ENCODE measurements at places on chromosomes 2 and 18.
A peak's percentile ranks its signal among the peaks of the same experiment; 100 is the strongest.

GRCh38 chr2:74806920-74807319 lies 27.0 kb upstream of the HK2 start:
- no peak for DNase-seq

- no peak for DNase-seq
These were observed 22.3 kb upstream of the SERPINB5 start for GRCh38 chr18:63454497-63454896.

GRCh38 chr2:227482638-227483340 lies 10.8 kb downstream of the AGFG1 start:
- DNase-seq, result no peak

- DNase-seq, result no peak
These were observed 151.1 kb downstream of the MBP start for GRCh38 chr18:76981396-76981968.

- DNase-seq, result peak; percentile 44
These were observed 980.8 kb downstream of the TSN start for GRCh38 chr2:122736279-122736678.

DNA sequence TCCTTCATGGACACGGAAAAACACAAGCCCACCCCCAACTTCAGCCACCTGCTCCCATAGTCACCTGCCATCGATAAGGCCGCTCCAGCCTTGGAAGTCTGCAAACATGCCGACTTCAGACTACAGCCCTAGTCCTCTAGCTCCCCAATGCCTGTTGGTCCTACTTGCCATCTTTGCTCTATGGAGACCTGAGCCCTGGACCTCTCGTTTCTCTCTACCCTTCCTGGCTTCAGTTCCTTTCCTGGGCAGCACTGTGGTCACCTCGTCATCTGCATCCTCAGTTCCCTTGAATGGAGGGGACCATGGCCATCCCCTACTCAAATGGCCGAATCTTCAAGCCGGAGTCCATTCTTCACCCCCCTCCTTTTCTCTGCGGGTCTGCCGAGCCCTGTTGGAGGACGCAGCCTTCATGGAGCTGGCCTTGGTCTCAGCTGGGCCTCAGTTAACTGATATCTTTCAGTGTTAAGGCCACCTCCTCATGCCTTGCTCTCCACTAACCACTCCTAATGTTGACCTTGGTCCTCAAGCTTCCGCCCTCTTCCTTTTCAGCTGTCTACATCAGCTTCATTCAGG lies 47.7 kb upstream of the GBX2 start:
- no peak for DNase-seq

DNA sequence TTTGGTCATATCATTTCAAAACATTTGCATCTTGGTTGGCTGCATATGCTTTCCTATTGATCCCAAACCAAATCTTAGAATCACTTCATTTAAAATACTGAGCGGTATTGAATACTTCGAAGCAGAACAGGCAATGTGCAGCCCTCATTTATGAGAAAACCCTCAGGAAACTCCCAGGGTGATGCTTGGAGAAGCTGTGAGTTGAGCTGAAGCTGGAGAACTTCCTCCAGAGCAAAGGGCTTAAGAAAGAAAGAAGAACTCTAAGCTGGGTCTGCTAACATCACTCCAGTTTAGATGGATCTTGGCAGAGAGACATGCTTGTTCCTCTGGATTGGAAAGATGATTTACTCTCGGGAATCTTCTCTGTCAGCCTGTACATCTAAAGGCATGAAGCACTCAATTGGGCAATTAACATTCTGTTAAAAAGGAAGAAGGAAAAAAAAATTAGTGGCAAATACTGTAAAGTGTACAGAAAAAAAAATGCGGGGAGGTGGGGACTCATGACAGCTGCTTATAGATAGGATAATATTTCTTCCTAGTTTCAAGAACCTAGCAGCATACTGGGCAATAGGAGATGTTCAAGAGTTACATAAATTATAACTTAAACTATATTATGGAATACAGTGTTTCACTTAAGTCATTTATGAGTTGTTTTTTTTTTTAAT lies 49.5 kb downstream of the ATIC start:
- peak; percentile 39 for DNase-seq

DNA sequence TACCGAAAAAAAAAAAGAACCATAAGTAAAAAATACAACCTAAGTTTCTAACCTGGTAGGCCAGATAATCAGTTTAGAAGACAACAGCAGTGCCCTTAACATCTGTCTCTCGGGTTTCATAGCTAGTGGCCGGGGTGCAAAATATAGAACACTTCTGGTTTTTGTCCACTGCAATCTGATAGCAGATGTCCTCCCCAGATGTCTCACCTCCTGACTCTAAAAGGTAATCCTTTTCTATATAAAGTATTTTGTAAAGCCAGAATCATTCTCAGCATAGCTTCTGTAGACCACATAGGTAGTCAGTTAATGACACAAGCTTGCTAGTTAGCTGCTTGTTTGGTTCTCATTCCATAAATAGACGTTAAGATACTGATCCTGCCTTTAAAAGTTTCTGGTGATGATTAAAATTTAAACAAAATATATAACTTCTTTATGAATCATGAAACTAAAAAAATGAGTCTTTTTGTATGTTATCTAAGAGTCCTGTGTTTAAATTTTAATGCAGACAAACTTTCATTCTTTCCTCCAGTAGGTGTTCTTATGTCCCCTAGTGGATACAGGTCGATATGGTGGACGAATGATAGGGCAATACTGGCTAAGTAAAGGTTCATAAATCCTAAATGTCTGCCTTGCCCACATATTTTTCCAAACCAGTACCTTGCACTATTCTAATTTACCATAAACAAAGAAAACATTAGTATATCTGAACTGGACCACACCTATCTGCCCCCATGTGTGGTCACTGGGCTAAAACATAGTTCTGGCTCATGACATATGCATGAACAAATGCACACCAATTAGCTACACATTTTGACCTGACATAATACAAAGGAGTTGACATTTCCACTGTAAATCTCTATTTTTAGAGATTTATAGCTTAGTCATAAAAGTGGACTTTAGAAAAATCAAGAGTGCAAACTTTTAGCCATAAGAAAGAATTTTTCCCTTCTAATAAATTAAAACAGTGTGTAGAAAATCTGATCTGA lies 171.0 kb downstream of the SRBD1 start:
- peak; percentile 43 for DNase-seq

DNA sequence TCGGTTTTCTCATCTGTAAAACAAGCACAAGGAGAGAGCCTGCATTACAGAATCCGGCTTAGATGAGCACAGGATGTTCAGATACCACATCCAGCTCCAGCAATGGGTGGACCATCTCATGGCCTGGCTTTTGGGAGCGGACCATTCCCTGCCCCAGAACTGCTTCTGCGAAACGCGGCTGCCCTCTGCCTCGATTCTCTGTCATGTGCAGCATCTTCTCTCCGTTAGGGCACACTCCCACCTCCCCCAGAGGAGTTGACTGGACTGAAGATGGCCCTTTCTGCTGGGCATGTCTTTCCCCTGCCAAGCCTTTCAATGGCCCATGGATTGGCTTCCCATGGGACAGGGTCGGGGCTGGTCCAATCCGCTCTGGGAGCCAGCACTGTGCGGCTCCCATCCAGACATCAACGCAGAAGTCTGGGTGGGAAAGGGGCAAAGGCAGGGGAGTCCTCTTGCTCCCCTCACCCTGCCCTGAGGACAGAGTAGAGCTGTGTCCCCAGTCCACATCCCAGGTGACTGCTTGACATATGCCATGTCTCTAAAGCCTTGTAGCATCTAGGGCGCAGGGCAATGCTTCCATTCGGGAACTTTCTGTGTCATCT lies 14.3 kb upstream of the FAHD2A start:
- no peak for DNase-seq
